Activated CD8-positive, alpha-beta memory T cell treated with anti-CD3 and anti-CD28 coated beads, Interleukin-2, amount 10 ng/mL, durations not matched to agents 7 days and 5 days (primary cell): ENCODE measurements at places on chromosomes 7 and 10. TPM values are rescaled to one million over a fixed set of nuclear protein-coding genes. Genes with fewer than 3 reads are reported as not detected.

DNA sequence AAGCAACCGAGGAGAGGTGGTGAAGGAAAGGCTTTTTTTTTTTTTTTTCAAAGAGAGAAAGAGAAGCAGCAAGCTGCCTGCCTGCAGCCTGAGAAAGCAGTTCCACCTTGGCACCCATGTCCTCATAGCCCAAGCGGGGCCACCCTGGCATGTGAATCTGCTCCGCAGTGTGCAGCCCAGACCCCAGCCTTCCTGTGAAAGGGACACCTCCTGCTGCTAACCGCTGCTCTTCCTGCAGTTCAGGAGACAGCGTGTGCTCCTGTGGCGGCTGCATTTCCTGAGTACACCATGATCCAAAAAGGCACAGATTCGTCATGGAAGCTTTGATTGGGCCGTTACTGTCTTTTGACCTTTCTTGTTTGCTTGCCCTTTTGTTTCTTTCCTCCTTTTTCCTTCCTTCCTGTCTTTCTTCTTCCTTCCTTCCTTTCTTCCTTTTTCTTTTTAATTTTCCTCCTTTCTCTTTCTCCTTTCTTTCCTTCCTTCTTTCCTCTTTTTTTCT, 38.1 kb downstream of the IKZF1 start:
- DNase-seq: peak; percentile 73

TAS2R4 gene
- 0.49 TPM for total RNA-seq

NKX1-2 gene
- not detected for total RNA-seq

DNA sequence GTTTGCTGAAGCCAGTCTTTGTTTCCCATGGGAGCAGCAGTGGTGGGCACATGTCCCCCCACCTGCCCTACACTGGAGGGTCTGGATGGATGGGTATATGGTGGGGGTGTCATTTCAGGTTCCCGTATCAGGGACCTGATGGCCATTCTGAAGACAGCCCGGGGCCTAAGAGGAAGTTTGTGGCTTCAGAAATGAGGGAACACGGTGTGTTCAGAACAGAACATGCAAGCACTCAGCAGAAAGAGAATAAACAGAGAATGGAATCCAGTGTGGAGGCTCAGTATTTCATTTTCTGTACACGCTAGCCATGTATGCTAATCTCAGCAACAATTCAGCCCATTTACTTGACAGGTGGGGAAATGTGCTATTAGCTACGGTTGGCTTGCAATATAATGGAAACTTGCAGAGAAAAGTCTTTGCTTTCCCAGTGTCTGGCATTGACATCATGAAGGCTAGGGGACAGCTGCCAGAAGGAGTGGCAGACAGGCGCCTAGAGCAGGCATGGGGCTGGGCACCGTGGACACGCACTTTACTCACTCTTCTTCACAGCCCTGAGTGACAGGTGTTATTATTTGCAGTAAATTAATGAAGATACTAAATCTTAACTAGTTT, 98.6 kb downstream of the ELMO1 start:
- no peak for DNase-seq

GRCh38 chr7:100107890-100108289, 6.4 kb downstream of the AP4M1 start:
- no peak for DNase-seq

DNA sequence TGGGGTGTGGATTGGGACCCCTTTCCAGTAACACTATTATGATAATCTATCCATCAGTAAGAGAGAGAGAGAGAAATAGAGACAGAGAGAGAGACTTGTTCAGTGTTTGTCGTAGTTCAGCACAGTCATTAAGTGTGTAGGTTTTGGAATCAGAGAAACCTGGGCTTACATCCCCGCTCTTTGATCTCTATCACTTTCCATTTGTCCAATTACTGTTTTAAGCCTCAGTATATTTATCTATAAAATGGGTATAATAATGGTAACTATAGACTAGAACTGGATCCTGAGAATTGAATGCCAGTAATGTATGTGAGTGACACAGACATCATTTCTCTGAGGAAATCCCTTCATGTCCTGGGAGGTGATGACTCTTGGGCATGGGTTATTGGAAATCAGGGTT, 460.5 kb downstream of the PLXNA4 start:
- no peak for DNase-seq

DNA sequence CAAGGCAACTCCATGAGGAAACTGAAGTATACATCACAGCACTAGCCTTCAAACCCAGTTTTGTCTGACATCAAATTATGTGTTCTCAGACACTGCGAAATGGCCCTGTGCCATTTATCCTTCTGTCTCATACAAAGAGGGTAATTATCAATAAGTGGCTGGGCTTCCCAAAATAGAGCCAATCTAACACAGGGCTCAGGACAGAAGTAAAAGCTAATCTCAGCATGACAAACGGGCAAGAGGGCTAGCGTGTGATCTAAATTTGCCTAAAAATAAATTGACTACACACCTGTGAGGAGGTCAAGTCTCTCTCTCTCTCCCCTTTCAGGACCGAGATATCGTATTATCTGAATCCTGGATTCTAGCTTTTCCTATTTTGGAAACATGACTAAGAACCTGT, 67.2 kb downstream of the DGKB start:
- no peak for DNase-seq

DOCK4 gene
- 0.87 TPM for total RNA-seq

STK32C gene
- total RNA-seq: 11.6 TPM
